Right ventricle myocardium inferior (tissue), 1 donor: ENCODE measurements at places on chromosomes 7 and 10. TPM values are rescaled to one million over a fixed set of nuclear protein-coding genes. Genes with fewer than 3 reads are reported as not detected.

GRCh38 chr10:120456626-120457430 is at the start of gene PLPP4:
Gene PLPP4, plus strand, starts transcription at chr10:120457227. Its CDS starts 79 bp downstream, at chr10:120457306.
- no peak for DNase-seq

MDH2 gene
- 688 TPM for total RNA-seq

ETV1 gene
- 27.9 TPM for total RNA-seq

DNA sequence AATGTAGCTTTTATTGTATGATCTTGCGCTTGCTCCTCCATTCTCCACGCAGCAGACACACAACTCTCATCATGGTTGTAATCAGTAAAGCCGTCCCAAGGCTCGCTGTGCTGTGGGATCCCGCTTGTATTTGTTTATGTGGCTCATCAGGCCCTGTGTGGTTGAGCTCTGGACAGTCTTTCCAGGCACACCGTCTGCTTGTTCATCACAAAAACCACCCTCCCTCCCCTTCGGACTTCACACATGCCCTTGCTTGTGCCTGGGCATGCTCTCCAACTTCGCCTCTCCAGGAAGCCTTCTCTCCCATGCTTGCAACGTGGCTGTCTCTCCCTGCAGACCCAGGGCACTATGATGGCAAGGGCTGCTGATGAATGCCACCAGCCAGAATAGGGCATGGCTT is 62.4 kb downstream of the HK1 start:
- DNase-seq, result no peak

SH3PXD2A gene
- 28.7 TPM for total RNA-seq

RBM28 gene
- total RNA-seq, result 31.7 TPM

DNA sequence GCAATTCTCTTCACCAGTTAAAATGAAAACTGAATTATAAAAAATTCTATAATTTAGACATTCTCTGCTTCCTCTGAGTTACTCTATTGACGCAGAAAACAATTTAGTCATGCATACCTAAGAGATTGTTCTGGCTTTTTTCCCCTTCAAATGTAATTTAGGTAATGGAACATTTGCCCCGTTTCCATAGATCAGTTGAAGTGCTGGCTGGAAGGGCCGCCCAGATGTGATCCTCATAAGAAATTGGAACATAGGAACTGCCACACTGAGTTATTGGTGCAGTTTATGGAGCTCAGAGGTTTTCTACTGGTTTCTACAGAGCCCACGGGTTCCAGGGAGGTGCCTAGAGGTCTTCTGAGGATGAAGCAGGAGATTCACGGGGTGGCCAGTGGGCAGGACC is 581.7 kb downstream of the SDK1 start:
- no peak for DNase-seq

BLOC1S2 gene
- total RNA-seq, result 20.9 TPM

GJC3 gene
- total RNA-seq, result 0.30 TPM

DNA sequence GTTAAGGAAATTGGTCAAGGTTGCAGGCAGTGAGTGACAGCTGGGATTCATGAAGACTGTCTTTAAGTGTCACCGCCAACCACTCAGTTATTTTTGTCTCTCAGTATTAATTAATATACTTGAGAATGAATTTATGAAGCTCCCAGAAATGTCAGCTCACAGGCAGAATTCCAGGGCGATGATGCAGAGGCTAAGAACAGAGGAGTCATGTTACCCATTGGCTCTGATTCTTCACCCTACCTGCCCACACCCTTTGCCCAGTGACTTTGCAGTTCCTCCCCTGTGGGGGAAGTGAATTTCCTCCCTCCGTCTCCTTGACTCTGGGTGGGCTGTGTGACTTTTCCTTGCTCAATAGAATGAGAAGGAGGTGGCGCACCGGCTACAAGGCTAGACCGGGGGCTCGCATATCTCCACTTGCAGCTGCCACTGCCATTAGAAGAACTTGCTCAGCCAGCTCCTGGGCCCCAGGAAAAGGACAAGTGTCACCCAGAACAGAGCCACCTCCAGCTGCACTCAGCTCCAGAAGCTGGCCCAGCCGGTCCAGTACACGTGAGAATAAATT is 157.1 kb upstream of the PRKCQ start:
- no peak for DNase-seq

DNA sequence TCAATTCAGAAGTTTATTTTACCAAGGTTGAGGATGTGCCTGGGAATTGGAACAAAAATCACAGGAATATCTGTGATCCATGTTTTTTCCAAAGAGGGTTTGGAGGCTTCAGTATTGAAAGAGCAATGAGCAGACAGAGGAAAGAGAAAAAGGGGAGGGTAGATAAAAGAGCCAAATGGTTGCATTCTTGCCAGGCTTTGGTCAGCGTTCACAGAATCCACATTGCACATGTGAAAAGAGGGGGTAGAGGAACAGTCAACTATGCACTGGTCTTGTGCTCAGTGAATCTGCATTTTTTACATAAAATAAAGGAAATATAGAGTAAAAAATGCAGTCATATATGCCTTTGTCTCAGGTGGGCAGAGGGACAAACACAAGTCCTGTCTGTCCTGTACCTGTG is 20.6 kb upstream of the ERCC6 start:
- no peak for DNase-seq

GRCh38 chr10:128526791-128527375 is 400.7 kb upstream of the MKI67 start:
- DNase-seq, result no peak

HOGA1 gene
- 15.6 TPM for total RNA-seq

PRPS1L1 gene
- not detected for total RNA-seq

RINT1 gene
- 13.3 TPM for total RNA-seq

- no peak for DNase-seq
Observed at GRCh38 chr7:97015756-97016380, 8.8 kb downstream of the DLX5 start.

TMEM270 gene
- not detected for total RNA-seq

DNA sequence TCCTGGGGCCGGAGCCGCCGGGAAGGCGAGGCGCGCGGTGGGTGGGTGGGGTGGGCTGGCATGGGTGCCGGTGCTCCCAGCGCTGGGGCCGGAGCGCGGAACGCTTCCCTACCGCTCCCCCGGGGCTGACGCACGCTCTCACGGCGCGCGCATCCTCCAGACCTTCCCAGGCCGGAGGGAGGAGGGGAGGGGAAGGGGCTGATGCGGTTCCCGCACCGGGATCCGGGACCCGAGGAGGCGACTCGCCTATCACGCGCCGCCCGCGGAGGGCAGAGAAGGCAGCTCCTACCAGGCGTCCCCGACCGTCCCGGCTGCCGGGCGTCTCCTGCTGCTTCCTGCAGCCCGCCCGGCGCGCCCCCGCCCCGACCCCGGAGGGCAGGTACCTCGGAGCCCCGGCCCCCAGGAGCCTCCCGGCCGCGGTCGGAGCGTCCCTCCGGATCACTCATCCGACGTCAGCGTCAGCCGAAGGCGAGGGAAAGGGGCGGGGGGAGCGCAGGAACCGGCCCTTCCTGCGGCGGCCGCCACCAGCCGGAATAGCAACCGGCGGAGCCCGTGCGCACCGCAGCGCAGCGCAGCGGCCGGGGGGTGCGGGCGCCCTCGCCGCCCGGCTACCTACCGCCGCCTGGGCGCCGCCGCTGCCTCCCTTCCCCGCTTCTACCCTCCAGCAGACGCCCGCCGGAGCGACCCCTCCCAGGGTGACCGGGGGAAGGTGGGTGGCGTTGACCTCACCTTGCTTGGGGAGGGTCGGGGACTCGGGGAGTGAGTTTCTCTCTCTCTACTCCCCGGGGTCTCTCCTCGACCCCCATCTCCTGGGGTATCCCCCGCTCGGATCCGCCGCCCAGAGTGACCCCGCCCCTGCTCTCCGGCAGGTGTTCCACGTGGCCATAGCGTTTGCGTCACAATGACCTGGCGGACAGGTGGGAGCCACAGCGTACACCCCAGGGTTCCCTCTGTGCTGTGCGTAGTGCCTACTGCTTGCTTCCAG is at the start of gene ICA1:
TSS of gene ICA1 (minus strand) at position 457 of the 985 bp plus-strand sequence. CDS start 26,241 bp downstream, outside the sequence.
- DNase-seq, result peak; percentile 79

DNA sequence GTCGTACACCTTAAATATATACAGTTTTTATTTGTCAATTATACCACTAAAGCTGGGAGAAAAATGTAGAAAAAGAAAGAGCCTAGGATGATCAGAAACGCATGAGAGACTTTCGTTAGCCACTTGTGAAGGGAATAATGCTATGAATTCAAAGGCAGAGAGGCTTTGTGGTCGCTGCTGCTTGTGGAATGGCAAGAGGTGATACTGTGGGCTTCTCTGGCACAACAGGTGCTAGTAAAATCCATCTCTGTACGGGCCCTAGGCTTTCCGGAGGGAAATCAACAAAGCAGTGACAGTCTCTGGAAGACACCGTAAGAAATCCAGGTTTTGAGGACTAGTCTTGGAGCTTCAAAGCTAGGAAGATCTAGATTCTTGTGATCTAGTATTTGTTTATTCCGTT is 52.6 kb downstream of the LRRC72 start:
- DNase-seq, result no peak

DNA sequence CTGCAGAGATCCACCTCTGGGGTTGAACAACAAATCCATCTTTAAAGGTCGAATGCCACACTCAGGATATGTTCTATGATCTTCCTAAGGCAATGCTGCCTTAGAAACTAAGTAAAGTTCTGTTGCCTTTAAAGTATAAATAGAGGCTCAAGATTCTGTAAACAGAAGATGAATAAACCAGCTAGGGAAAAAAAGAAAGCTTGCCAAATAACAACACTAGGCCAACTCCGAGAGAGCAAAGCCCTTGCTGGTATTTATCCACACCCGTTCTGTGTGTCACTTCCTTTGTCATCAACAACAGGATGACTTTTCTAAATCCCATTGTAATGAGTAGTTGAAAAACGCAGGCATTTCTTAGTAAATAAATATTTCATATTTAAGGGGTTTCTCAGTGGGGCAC is 330.0 kb upstream of the GLI3 start:
- no peak for DNase-seq

DNA sequence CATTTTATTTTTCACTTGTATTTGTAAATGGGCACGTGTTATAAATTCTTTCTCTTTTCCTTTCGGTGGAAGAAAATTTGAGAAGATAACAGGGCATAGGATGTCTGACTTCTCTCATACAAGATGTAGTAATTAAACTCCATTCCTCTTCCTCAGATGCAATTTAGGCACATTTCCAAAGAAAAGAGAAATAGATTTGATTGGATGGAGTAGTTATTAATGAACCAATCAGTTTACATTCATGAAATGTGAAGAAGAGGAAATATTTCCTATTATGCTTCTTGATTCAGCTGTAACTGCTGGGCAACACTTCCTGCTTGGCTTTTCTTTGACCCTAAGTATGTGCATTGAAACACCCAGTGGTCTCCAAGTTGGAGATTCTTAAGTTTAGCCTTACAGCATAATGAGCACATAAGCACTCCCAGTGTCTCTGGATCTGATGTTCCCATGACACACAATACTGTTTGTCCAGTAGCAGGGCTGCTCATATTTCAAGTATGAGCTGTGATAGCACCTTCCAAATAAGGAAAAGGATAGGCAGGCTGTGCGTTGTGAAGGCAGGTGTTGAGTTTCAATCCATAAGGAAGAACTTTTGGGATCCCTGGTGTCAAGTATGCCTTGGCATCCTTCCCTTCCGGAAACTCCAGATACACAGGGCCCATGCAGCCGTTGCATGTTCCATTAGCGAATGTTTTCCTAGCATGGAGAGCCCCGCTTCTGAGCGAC is 33.4 kb upstream of the COBL start:
- DNase-seq, result no peak

TLX1 gene
- total RNA-seq, result not detected

NFE2L3 gene
- 1.4 TPM for total RNA-seq

HOXA5 gene
- total RNA-seq, result not detected

DNA sequence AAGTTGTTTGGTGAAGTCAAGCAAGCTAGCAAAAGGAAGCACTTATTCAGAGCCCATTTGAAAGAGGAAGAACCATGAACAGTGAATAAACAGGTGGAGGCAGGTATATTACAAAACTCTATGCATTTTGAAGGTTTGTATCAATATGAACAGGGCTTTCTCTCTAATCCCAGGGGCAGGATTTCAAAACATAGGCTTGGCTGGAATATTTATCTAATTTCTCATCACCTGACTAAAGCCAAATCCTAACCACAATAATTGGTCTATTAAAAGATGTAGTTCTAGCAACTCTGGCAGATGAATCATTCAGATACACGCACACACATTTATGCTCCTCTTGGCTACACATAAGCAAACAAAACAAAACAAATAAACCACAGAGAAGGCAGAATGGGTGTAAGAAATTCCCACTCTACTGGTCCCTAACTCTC is 554.4 kb downstream of the INHBA start:
- no peak for DNase-seq

DNA sequence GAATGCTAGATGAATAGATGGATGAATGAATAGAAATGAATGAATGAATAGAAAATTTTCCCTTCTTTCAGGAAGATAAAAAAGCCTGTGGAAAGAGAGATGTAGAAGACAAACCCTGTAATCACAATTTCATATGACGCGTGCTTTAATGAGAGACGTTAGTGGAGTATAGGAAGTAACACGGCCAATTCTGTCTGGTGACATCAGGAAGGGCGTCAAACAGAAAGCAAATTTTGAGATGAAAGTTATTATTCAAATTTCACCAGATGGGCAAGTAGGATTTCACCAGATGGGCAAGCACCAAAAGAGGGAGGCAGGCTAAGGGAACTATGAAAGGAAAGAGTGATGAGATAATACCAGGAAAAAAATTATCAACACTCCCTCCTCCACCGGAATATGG is 128.9 kb upstream of the PRSS1 start:
- no peak for DNase-seq

PAPSS2 gene
- 11.1 TPM for total RNA-seq

TRIL gene
- total RNA-seq, result 2.3 TPM

DNA sequence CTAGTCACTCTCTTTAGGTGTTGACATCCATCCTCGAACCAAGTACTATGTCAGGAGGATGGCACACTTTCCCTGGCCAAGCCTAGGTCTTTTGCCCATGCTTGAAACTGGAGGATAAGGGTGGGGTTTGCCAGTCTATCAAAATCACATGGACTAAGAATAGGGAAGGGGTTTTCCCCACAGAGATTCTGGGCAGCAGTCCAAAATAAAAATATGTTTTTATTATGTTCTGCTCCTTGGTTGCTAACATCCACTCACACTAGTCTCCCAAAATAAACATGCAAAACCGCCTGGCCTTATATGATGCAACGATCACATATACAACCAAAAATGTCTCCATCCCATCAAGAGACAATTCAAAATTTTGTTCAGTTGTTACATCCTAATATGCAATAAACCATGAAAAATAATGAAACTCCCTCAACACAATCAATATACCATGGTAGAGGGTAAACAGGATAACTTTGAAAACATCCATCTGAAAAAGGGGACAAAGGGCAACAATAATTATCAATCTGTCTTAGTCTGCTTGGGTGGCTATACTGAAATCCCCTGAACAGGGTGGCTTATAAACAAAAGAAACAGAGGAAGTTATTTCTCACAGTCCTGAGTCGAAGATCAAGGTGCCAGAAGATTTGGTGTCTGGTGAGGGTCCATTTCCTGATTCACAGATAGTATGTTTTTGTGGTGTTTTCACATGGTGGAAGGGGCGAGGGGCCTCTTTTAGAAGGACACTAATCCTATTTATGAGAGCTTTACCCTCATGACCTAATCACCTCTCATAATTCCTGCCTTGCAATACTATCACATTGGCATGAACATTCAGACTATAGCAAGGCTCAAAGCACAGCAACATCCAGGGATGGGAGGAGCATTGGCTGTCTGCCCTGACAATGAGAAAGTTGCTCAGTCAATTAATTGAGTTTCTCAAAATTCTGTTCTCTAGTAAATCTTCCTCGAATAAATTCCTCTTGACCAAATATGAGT is 159.3 kb downstream of the ETV1 start:
- DNase-seq, result no peak

- no peak for DNase-seq
Observed at GRCh38 chr10:4219901-4220300, 434.9 kb upstream of the KLF6 start.

GRCh38 chr7:66296557-66296956 is 91.4 kb downstream of the TPST1 start:
- DNase-seq, result no peak
